Cerebellar nuclear complex (tissue), 1 donor: ENCODE measurements at places on chromosomes 2 and 18.

- no peak for DNase-seq
Measured at GRCh38 chr2:179454443-179455171, 190.0 kb upstream of the SESTD1 start.

DNA sequence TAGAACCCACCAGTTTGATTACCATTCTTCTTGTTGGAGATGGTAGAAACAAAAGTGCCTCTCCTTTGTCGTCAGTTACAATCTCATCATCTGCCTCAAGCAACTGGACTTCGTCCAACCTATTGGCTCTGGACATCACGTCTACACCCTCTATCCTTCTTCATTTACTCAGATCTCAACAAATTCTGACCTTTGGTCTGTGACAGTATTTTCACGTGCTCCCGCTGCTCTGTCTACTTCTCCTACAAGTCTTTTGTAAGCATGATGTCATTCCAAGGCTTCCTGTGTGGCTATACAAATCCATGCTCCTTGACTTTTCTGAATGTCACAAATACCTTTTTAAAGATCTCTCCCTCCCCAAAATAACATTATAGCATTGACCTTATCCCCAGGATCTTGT is 43.0 kb upstream of the PID1 start:
- DNase-seq, result no peak

- no peak for DNase-seq
Measured at GRCh38 chr2:225025917-225026571, 16.2 kb downstream of the DOCK10 start.

DNA sequence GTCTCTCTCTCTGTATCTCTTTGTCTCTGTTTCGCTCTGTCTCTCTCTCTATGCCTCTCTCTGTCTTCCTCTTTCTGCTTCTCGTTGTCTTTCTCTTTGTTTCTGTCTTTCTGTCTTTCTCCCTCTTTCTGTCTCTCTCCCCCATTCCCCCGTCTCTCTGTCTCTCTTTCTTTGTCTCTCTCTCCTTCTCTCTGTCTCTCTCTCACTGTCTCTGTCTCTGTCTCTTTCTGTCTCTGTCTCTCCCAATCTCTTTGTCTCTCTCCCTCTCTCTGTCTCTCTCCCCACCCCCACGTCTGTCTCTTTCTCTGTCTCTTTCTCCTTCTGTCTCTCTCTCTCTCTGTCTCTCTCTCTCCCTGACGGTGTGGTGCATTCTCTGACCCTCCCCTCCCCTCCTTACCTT is 71.9 kb upstream of the ZNF516 start:
- no peak for DNase-seq

- DNase-seq, result no peak
Measured at GRCh38 chr2:170243118-170243837, 65.3 kb downstream of the MYO3B start.

- no peak for DNase-seq
Measured at GRCh38 chr18:5175378-5175777, 21.7 kb downstream of the AKAIN1 start.

GRCh38 chr2:158774681-158775080 is 20.4 kb upstream of the DAPL1 start:
- no peak for DNase-seq

DNA sequence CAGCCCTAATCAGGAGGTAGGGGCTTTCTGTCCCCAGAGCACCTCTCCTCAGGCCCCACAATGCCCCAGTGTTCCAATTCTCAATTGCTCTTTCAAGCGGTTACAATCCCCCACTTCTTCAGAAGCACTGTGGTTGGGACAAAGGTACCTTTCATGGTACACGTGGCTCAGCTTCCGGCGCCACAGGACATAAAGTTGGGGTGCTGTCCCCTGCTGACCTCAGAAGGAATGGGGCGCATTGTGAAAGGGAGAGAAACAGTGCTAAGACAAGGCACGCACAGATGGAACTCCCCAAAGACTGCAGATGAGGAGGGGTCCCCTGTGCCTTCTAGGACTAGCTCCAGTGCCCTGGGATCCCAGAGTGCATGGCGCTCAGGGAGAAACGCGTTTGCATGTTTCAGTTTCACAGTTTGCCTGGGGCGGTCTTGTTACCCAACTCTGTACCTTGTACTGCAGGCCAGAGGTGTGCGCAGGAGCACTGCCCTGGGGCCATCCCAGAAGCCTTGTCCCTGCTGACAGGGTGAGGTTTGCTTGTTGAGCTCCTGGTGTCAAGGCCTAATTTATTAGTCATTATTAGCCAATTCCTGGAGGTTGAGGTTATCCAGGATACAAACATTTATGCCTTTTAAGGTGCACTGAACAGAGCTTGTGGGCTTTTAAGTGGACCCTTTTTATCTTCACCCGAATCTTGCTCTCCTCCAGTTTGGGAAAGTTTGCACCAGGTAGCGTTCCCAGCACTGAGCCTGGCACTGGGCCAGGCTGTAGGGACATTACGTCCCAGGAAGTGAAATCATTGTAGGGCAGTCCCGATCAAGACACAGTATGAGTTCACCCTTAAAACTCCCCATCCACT is 7.6 kb downstream of the CNDP1 start:
- no peak for DNase-seq

GRCh38 chr2:240131941-240132650 is 4.0 kb downstream of the COPS9 start:
- DNase-seq, result no peak

GRCh38 chr18:24731981-24732380 is 271.5 kb downstream of the HRH4 start:
- DNase-seq, result no peak

- DNase-seq, result no peak
Measured at GRCh38 chr2:8496079-8496478, 185.8 kb upstream of the ID2 start.

GRCh38 chr2:218423584-218423983 is 4.7 kb downstream of the VIL1 start:
- DNase-seq, result no peak

DNA sequence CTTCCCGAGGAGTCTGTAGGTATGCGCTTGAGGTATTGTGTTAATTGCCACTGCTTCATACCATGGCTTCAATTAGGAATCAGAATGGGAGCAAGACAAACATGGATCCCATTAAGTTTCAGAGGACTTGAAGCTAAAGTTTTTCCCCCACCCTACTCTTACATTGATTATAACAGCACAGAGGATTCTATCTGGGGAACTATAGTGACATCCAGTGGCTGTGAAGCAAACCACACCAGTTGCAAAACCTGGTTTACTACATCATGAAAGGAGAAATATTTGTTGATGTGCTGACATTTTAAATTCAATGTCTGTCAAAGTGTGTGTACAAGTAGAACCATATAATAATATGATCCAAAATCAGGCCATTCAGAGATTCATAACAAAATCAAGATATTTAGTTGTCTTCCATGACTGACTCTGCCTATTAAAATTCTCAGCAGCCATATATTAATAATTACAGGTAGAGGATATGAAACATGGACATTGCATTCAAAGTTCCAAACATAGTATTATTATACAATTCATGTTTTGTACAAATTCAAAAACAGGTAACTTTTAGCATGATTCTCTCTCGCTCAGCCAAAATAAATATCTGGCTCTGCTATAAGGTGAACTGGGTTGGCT is 82.9 kb downstream of the GRB14 start:
- DNase-seq, result no peak

DNA sequence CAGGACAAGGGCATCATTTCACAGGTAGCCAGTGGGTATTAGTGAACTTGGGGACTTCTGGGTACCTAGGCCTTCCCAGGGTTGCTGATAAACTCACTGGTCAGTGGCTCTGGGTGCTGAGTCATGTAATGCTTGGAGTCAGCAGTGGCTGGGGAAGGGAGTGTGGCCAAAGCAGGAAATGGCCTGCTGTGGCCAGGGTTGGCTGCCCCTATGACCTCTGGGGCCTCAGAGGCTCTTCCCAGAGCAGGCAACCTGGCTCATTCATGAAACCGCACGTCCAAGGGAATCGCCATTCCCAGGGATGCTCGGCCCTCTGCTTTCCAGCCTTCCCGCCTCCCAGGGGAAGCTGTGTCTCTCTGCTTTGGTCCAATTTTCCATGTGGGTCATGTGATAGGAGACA is 294.9 kb downstream of the DYSF start:
- DNase-seq, result no peak

DNA sequence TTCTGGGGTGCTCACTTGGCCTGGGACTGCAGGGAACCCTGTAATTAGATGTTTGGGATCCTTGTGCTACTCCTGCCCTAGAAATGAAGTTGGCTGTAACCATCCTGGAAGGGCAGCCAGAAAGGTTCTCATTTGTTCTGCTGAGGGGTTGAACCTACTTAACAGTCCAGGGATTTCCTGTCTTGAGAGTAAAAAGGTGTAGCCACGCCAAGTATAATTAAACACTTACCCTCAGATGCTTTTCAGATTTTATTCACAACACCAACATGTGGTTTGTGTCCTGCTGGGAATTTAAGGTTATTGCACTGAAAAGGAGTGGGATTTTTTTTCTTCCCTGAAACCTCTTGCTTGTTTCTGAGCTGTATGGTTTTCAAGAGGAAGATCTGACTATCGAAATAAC is 222.4 kb upstream of the APCDD1 start:
- DNase-seq, result no peak

DNA sequence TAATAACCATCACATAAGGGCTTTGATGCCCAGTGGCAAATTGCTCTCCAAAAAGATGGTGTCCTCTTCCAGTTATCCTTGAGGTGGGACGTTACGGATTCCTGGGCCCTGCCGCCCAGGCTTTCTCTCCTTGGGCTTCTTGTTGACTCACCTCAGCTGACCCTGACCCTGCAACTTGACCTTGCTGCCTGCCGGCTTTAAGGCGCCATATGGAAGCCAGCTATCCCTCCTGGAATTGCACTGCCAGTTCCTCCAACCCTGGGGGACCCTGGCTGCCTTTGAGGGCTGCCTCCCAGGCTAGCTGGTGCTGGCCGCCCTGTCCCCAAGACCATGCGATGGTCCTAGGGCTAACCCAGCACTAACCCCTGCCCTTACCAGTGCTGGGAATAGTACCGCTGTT is 28.3 kb upstream of the B3GNT7 start:
- DNase-seq, result no peak

GRCh38 chr2:18373664-18374063 is 186.8 kb downstream of the RDH14 start:
- no peak for DNase-seq

DNA sequence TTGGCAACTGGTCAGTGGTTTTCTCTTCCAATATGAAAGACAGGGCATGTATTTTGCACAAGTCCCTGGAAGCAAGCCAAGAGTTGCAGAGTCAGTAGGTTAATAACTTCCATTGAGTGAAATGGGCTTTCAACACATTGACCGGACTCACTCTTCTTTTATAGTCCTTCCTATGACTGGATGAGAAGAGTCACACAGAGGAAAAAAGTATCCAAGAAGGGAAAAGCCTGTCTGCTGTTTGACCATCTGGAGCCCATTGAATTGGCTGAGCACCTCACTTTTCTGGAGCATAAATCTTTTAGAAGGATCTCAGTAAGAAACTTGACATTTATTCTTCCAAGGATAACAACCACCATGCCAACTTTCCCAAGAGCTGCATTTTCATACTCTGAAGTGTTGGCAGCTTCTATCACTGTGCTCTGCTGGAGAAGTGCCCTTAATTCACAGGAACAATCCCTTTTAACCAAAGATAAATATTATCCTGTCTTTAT is 45.4 kb downstream of the RASGRP3 start:
- DNase-seq, result no peak

DNA sequence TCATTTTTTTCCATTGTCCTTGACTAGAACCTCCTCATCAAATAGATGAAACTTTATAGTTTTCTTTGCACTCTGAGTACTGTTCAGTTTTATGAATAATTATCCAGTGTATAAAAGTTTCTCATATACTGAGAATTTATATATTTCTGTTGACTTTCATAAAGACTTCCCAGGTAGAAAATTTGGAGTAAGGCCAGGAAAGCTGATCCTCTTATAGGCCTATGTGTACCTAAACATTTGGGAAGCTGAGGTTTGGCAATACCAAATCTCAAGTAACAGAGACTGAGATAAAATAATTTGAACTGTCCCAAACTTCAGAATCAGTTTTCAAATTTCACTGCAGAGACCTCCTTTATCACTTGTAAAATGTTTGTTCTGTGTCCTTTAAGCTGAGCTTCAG is 43.4 kb downstream of the CCDC102B start:
- DNase-seq, result no peak

DNA sequence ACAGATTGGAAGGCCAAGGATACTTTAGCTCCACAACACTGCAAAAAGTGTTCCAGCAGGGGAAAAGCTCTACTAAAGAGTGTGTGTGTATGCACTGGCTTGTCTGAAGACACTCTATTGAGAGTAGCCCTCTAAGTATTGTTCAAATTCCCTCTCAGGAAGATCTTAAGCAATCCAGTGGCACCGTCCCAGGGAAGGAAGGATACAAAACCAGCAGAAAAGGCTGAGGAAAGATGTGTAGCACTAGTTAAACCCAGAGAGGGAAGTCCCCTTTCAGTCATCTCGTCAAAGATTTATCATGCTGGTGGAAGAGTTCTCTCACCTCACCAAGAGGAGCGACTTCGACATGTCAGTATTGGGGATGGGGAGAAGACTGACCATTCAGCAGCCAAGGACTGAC is 50.5 kb downstream of the DHRS9 start:
- no peak for DNase-seq

- DNase-seq, result no peak
Measured at GRCh38 chr2:17816396-17817245, at the start of gene MSGN1. Gene MSGN1 (plus strand): TSS chr2:17816460. CDS start chr2:17816519, 59 bp downstream.

GRCh38 chr2:54503192-54503591 is 47.1 kb downstream of the SPTBN1 start:
- DNase-seq, result no peak

GRCh38 chr2:221204699-221205098 is 367.4 kb downstream of the EPHA4 start:
- DNase-seq, result no peak

DNA sequence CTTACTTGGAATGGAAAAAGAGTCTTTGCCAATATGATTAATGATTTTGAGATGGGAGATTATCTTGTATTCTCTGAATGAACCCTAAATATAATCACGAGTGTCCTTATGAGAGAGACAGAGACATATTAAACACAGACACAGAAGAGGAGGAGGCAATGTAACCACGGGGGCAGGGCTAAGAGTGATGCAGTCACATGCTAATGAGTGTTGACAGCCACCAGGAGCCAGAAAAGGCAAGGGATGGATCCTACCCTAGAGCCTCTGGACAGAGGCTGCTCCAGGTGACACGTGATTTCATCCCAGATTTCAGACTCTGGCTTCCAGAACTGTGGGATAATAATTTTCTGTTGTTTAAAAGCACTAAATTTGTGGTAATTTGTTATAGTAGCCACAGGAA is 679.6 kb downstream of the MBD2 start:
- DNase-seq, result no peak

DNA sequence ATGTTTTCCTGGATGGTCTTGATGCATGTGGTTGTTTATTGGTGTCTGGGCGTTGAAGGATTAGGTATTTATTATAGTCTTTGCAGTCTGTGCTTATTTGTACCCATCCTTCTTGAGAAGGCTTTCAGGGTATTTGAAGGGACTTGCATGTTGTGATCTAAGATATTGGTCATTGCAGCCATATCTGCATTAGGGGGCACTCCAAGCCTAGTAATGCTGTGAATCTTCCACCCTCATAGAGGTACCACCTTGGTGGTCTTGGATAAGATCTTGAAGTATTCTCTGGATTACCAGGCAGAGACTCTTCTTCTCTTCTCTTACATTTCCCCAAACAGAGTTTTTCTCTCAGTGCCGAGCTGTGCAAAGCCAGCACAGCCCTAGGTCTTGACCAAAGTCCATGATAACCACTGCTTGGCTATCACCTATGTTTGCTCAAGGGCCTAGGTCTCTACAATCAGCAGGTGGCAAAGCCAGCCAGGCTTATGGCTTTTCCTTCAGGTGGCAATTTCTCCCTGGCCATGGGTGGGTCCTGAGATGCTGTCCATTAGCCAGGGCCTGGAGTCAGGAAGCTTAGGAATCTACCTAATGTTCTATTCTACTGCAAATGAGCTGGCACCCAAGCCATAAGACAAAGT is 15.4 kb upstream of the PPP1R1C start:
- DNase-seq, result no peak

- no peak for DNase-seq
Measured at GRCh38 chr2:50018921-50019320, 864.6 kb upstream of the FSHR start.
